Cortex of kidney (tissue), 1 donor: ENCODE measurements at places on chromosomes 7 and 10.

GRCh38 chr10:20949967-20950366 lies 52.9 kb upstream of the NEBL start:
- no peak for DNase-seq

- DNase-seq = no peak
Observed at GRCh38 chr7:37342176-37342687, 106.4 kb downstream of the ELMO1 start.

DNA sequence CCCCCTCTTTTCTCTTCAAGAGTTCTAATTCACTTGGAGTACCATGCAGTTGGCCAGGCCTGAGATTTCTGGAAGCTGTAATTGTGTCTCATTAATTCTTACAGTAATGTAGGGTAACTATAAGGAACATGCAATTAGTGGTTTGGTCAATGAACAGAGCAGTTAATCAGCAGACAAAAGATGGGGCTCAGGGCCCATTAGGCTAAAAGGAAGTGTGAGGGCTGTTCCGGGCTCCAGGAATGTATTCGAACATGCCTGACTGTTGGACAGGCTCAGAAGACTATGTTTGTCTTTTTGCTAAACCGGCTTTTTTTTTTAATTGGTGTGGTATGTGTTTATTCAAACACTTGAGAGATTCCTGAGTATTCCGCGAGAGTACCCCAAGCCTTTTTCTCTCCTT lies 42.5 kb upstream of the FZD8 start:
- no peak for DNase-seq

DNA sequence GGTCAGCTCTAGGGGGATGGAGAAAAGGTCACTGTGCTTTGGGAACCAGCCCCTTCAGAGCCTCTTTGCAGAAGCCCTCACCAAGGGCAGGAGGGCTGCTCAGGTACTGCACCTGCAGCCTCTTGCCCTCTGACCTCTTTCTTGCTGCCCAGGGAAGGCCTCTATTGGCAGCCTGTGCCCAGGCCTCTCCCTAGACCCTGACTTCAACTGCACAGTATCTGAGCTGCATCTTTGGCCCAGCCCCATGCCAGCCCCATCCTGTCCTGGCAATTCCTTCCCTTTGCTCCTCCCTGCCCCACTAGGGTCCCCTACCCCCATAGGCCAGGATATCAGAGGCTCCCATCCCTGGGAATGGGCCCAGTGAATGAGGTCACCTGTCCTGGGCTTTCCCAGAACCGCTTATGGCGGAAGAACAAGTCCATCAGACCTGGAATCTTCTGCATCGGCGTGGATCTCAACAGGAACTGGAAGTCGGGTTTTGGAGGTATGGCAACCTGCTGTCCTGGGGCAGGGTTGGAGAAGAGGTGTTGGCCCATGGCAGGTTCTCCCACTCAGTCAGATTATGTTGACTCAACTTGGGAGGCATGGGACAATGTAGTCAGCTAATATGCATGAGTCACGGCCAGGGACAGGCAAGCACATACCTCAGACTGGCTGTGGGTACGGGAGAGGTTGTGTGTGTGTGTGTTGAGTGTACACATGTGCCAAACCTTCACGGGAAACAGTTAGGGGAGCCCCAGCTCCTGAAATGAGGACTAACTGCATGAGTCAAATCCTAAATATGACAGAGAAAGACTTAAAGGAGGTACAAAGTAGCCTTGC lies 17.1 kb upstream of the CPA1 start:
- DNase-seq = no peak

GRCh38 chr7:56105508-56105907 lies 768 bp downstream of the CHCHD2 start:
- DNase-seq = no peak

DNA sequence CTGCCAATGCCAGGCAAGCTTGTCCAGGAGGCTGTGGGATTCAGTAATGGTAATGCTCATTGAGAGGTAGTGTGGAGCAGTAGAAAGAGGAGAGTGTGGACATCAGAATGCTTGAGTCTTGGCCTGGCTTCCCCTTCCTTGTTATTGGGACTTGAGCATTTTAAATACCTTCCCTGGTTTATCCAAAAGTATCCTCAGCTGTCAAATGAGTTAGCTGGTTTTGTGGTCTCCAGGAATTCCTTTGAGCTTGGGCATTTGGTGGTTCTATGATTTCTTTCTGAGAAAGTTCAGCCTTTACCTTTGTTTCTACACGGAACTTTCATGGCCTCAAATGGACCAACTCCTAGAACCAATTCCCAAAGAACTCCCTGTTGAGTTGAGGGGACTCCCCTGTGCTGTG lies 264.3 kb downstream of the PTEN start:
- DNase-seq = no peak

DNA sequence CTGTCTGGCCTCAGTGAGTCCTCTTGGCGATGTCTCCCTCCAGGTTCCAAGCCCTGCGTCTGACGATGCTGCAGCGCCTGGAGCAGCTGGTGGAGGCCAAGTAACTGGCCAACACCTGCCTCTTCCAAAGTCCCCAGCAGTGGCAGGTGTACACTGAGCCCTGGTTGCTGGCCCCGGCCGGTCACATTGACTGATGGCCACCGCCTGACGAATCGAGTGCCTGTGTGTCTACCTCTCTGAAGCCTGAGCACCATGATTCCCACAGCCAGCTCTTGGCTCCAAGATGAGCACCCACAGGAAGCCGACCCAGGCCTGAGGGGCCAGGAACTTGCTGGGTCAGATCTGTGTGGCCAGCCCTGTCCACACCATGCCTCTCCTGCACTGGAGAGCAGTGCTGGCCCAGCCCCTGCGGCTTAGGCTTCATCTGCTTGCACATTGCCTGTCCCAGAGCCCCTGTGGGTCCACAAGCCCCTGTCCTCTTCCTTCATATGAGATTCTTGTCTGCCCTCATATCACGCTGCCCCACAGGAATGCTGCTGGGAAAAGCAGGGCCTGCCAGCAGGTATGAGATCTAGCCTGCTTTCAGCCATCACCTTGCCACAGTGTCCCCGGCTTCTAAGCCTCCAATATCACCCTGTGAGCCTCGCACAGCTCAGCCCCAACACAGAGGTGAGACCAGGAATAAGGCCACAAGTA lies 7.3 kb upstream of the ZNF22 start:
- DNase-seq = no peak

- DNase-seq = no peak
Observed at GRCh38 chr7:52211930-52212329, 823.5 kb upstream of the POM121L12 start.
